ENCODE measurements at places on chromosomes 11 and 22. TPM values are rescaled to one million over a fixed set of nuclear protein-coding genes. Genes with fewer than 3 reads are reported as not detected.

DNA sequence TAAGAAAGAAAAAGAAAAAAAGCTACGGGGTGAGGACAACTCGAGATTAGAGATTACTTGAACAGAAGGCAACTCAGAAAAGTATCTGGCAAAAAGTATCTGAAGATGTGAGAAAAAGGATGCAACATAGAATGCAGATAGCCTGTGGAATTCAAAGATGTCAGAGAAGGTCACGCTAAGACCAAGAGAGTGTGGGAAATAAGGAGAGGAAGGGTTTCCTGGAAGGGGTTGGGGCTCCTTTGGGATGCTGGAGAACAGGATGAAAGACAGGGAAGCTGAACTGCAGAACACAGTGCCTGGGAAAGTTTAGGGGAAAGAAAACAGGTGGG is 1.2 kb downstream of the GUCY1A2 start:
- no peak for DNase-seq

- DNase-seq: no peak
Measured at GRCh38 chr11:76228071-76228874, 22.0 kb upstream of the WNT11 start.

DNA sequence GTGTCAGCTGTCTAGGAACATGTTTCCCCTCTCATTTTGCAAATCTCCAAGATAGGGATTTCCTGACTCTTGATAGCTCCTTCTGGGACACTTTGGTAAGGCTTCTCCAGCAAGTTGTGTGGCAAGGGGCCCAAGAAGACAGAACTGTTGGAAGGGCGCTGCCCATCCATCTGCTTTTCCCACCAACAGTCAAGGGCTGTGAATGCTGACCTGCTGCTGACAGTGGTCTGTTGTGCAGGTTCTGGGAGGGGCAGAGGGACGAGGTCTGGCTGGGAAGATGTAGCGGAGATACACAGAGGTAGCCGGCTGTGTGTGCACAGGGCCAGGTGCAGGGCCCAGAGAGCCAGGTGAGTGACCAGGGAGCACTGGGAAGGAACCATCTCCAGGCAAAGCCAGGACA is 12.2 kb downstream of the BCR start:
- no peak for DNase-seq

DNA sequence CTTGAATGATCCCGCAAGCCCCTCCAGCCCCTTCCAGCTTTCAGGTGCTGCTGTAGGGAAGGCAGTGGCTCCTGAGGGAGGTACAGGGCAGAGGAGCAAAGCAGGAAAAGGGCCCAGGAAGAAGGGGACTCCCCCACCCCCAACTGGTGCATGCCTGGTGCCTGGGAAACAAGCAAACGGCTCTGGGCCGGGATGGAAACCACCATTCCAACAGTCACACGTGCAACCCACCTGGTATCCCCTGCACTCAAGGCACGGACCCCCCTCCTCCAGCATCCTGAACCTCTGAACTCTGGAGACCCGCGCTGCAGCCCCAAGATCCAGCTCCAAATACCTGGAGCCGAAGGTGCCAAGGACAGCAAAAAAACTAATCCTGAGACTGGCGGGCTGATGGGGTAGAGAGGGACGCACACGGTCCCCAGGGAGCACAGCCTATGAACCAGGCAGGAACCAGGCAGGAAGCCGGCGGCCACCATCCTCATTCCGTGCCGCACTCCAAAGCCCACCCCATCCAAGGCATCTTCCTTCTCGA is 537 bp downstream of the SCN4B start:
- DNase-seq: no peak

GRCh38 chr22:50058906-50059880 is 1.1 kb upstream of the TTLL8 start:
- DNase-seq: peak; percentile 20

GRCh38 chr11:37500425-37500824 is 902.4 kb upstream of the RAG2 start:
- peak; percentile 31 for DNase-seq

GAS2L1 gene
- 22.5 TPM for polyA plus RNA-seq

MIOX gene
- not detected for polyA plus RNA-seq

DNA sequence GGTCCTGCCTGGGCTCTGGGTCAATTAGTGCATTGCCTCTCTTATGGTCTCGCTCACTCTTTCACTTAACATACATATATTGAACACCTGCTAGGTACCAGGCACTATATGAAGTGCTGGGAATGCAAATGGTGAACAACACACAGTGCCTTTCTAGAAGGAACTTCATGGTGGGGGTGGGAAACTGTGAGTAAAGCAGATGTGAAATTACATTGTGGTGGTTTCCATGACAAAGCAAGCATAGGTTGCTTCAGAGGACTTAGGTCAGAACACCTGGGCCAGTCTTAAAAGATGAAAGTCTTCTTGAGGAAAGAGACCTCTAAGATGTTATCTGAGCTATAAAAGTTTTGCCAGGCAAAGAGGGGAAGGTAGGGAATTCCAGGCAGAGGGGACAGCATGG is 231.3 kb downstream of the BUD13 start:
- no peak for DNase-seq

- no peak for DNase-seq
Measured at GRCh38 chr11:81852896-81853295, 880.8 kb downstream of the FAM181B start.

DNA sequence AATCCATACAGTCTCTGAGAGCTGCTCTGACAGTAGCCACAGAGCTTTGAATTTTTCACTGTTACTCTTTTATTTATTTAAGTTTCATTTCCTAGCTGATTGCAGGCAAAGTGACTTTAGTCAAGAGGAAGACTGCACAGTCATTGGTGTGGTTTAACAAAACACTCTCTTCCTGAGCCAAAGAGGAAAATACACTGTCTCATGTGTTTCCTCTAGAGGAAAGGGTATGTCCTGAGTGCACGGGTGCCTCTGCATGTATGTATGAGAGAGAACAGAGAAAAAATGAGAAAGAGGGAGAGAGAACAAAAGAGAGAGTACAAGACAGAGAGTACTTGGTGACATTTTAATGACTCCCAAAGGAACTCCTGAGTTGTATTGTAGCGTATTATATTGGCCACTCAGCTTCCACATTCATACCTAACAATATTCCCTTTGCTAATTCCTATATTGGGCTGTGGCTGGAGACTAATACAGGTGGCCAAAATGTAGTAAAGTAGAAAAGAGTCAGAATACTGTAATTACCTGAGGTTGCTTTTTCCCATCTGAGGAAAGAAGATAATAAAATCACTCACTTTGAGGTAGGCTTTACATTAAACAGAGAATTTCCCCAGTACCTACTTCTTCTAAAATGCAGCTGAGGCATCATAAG is at the start of gene OR4D9:
TSS of gene OR4D9 (plus strand) at position 599 of the 649 bp plus-strand sequence. CDS start 3,374 bp downstream, outside the sequence.
- no peak for DNase-seq

- no peak for DNase-seq
Measured at GRCh38 chr22:42397332-42398249, 34.6 kb downstream of the NFAM1 start.

- DNase-seq: peak; percentile 93
Measured at GRCh38 chr11:94185416-94186084, 56.9 kb downstream of the PANX1 start.

DNA sequence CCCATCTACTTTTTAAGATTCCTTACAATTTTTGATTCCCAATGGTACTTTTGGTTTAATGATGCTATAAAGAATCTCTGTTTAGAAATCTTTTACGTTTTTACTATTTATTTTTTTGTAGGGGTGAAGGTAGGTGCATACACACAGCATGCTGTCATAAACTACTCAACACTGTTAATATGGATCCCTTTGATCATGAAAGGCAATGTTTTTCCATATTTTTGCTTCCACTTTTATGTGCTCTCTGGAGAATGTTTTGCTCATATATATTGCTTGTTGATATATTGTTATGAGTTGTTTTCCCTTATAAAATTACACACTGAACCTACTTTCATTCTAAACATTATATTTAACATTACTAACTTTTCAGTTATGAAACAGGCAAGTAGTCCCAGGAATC is 123.6 kb upstream of the TP53AIP1 start:
- no peak for DNase-seq

- no peak for DNase-seq
Measured at GRCh38 chr22:30519842-30520425, 14.4 kb upstream of the SEC14L4 start.

DNA sequence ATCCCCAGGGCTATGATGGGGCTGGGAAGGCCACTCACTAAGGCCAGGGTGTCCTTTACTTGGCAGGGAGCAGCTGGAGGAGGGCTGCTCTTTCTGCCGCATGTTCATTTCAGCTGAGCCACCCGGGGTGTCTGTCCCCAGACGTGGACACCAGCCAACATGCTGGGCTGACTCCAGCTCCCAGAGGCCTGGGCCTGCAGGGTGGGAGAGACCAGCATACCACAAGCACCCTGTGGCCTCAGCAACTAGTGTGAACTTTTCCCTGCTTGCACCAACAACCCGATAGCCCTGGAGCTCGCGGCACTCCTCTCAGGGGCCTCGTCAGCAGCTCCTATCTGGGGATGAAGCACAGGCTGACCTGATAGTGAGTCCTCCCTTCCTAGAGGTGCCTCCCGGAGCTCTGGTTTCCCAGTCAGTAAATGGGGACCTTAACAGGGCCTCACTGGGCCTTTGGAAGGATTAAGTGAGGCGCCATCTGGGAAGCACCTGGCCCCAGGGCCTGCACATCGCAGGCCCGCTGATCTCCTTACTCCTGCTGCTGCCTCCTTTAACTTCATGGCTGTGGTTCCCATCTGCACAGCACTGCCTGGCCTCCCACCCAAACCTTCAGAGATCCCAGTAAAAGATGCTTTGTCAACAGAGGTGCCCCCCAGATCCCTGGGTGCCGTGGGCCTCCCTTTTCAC is 83.4 kb downstream of the GALNT18 start:
- DNase-seq: no peak

- no peak for DNase-seq
Measured at GRCh38 chr22:33575041-33575440, 345.2 kb downstream of the LARGE1 start.

- peak; percentile 28 for DNase-seq
Measured at GRCh38 chr11:12831471-12832202, 157.4 kb downstream of the TEAD1 start.

GRCh38 chr22:49364398-49364797 is 463.3 kb downstream of the BRD1 start:
- no peak for DNase-seq

DNA sequence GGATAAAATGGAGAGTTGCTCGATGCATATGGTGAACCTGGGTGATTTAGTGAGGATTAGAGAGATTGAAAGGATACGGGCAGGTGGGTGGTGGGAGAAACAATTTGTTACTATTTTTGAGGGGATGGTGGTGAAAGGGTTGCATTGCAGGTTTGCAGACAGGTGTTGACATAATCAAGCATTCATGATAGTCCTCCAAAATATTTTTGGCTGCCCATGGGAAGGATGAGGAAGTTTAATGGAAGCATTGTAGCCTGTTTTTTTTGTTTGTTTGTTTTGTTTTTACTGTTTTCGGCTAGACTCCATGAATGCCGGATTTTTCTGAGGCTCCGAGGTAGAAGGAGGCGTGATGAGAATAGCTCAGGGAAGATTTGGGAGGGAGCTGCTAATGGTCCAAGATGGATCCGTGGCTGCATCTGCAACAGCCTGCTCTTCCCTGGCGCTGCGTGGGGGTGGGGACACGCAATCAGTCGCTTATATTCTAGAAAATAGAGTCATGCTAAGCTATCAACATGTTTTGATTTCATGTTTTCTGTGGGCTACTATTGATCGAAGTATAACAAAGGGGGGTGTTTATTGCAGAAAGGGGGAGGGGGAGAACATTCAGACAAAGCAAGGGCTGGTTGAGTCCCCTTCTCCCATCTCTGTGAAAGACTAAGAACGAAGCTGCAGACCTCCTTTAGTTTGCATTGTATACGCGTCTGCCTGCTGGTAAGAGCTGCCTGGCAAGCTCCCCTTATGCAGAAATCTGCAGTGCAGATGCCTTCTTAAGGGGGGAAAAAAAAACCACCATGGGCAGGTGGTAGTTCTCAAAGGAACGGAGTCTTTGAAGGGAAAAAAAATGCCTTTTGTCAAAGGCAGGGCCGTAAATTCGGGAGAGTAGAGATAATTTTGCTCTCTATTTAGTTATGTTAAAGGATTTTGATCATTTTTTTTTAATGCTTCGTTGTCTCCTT is 1.0 kb downstream of the RTN3 start:
- no peak for DNase-seq

GRCh38 chr11:128956401-128957201 is 13.9 kb upstream of the TP53AIP1 start:
- DNase-seq: peak; percentile 78

KLHL35 gene
- polyA plus RNA-seq: 3.3 TPM

DNA sequence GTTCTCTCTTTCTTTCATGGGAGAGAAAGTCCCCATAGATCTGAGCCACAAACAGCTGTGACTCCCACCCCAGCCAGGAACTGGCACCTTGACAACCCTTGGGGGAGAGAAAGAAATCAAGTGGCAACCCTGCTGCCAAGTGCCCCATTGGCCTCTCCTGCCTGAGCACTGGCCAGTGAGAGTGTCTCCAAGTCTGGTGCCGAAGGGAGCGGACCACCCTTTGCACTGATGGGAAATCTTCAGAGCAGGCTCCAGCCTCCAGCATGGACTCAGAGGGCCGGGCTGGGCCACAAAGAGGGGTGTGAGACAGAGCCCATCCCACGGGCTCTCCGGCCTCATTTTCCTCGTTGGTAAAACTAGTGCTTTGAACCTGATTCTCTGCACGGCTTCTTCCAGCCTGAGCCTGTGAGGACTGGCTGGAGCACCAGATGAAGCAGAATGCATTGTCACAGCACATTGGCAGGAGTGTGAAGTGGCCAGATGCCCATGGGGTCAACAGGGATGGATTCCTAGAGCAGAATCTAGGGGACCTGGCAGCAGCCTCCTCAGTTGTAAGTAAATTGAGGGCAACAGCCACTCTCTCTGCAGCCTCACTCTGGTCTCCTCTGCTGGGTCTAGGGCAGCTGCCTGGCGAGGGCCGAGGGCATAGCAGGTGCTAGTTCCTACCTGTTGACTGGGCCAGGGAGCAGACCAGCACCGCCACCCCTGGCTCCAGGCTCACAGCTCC is 81.4 kb downstream of the TRIM29 start:
- DNase-seq: no peak

GRCh38 chr11:416757-417621 is 2.2 kb upstream of the SIGIRR start:
- no peak for DNase-seq

C11orf52 gene
- 1.1 TPM for polyA plus RNA-seq

ASCL2 gene
- polyA plus RNA-seq: not detected

SCGB1A1 gene
- not detected for polyA plus RNA-seq

MS4A3 gene
- not detected for polyA plus RNA-seq

DNA sequence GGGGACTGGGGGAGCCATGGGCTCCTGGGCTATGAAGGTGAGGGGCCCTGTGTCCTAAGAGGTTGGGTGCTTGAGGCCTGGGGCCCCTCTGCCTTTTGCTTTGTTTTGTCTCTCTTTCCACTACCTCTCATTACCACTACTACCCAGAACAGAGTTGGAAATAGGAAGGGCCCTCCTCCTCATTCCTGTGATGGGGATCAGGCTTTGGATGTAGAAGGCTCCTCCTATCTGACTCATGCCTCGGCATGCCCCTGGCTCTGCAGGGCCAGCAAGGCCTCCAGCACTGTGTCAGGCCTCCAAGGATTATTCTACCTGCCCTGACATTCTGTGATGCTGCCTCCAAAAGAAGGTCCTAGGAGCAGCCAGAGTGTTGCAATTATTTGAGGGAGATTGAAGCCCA is 766 bp downstream of the IZUMO1R start:
- peak; percentile 52 for DNase-seq

GRCh38 chr11:24145411-24145810 is 351.4 kb upstream of the LUZP2 start:
- peak; percentile 2 for DNase-seq

Measured in IMR-90 (cell line).